ENCODE measurements at places on chromosomes 5 and 9.

DNA sequence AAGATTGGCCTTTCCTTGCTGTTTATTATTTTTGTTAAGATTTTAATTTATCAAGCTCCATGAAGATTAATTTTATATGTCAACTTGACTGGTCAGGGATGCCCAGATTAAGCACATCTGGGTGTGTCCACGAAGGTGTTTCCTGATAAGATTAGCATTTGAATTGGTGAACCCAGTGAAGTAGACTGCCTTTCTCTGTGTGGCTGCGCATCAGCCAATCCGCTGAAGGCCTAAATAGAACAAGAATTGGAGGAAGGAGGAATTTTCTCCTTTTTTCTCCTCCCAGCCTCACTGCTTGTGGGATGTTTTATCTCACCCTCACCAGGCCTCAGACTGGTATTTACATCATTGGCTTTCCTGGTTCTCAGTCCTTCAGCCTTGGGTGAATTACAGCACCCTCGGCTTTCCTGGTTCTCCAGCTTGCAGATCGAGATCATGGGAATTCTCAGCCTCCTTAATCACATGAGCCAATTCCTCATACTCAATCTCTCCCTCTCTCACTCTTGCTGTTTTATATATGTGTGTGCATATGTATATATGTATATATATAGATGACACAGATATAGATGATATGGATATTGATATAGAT lies 135.4 kb upstream of the SPEF2 start:
- no peak for DNase-seq

GRCh38 chr5:74404574-74405508 lies 235.7 kb downstream of the ENC1 start:
- no peak for DNase-seq

DNA sequence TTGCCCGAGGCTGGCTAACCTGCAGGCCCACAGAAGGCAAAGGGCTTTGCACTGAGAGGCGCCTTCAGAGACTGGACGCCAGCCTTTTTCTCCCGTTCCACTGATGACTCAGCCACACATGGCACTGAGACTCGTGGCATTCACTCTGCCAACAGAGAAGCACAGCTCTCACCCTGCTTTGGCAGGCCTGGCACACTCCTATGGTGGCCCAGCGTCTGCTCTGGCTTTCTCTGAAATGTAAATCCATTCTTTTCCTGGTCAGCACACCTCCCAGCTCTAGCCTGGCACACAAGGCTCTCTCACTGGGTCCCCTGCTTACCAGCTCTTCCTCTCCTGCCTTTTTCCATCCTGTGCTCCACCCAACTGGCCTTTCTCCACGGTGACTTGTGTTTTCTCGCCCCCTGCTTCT lies 5.9 kb upstream of the MELK start:
- no peak for DNase-seq

- DNase-seq, result no peak
These were observed 303.0 kb downstream of the PSAT1 start for GRCh38 chr9:78599926-78600325.

- DNase-seq, result no peak
These were observed 39.7 kb downstream of the NDUFS6 start for GRCh38 chr5:1840741-1841521.

DNA sequence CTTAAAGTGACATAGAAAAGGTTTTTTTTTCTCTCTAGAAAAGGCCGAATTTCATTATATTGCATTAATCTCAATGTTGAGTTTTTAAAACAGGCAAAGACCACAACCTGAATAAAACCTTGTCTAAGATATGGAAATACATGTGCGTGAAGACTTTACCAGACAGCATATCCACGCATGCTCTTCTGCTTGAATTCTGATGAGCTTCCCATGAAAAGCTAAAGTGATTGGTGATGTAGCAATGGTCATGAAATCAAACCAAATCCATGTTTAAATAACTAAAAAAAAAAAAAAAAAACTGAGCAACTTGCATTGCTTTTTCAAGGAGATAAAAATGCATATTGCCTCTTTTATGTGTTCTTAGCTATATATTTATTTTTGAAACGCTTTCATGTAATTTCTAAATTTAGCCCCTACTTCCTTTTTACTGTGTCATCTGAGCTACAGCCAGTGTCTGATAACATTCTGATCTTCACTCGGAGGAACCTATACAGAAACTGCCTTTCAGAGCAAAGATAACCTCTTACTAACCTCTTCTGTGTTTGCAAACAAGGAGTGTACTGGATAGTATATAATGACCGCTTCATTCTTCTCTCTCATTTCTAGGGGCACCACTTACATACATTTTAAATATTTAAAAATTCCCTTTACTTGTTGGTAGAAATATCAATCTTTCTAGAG lies 179.1 kb upstream of the GNA14 start:
- DNase-seq, result no peak

Measured in activated gamma-delta T cell treated with anti-CD3 and anti-CD28 coated beads, Interleukin-2, amount 50 U/mL, for 16 hours (primary cell).